Epithelial cell of proximal tubule (primary cell): ENCODE measurements at places on chromosomes 7 and 10. TPM values are rescaled to one million over a fixed set of nuclear protein-coding genes. Genes with fewer than 3 reads are reported as not detected.

The WAC gene
- 53.7 and 54.8 TPM in 2 replicates for total RNA-seq

The SPACDR gene
- 0.65 TPM in 1 of 2 replicates, not detected in the other for total RNA-seq

The EN2 gene
- not detected in 2 replicates for total RNA-seq

The ZNF277 gene
- total RNA-seq, result 17.3 and 19.0 TPM in 2 replicates

The BMPER gene
- total RNA-seq, result 0.29 TPM in 2 replicates

The DYNC1I1 gene
- 0.06 and 0.14 TPM in 2 replicates for total RNA-seq

The SPDYE1 gene
- total RNA-seq, result not detected in 2 replicates

The SPDYE11 gene
- not detected in 2 replicates for total RNA-seq

The ARHGAP22 gene
- total RNA-seq, result 11.2 and 24.5 TPM in 2 replicates

The MNX1 gene
- total RNA-seq, result 2.1 and 4.6 TPM in 2 replicates

The RBP3 gene
- total RNA-seq, result not detected in 2 replicates

The FAM237B gene
- total RNA-seq, result not detected in 2 replicates

The GRID1 gene
- total RNA-seq, result 0.52 TPM in 1 of 2 replicates, not detected in the other

The CAV2 gene
- total RNA-seq, result 81.7 and 94.1 TPM in 2 replicates

The HSPA12A gene
- total RNA-seq, result 8.9 and 13.0 TPM in 2 replicates

The EIF5AL1 gene
- 0.35 and 0.43 TPM in 2 replicates for total RNA-seq

The ADRA2A gene
- 0.06 TPM in 1 of 2 replicates, not detected in the other for total RNA-seq

The VWC2 gene
- total RNA-seq, result not detected in 2 replicates

The ANXA8 gene
- total RNA-seq, result 1.4 and 6.0 TPM in 2 replicates

The NPFFR1 gene
- total RNA-seq, result 0.14 TPM in 1 of 2 replicates, not detected in the other

The SORCS3 gene
- under 0.01 and 0.06 TPM in 2 replicates for total RNA-seq

The ZNF33B gene
- total RNA-seq, result 6.9 and 13.0 TPM in 2 replicates

The NAT16 gene
- 0.12 TPM in 1 of 2 replicates, not detected in the other for total RNA-seq

The LIPN gene
- not detected in 2 replicates for total RNA-seq

The SDK1 gene
- total RNA-seq, result 0.75 and 2.6 TPM in 2 replicates

The TMEM236 gene
- 0.07 and 0.17 TPM in 2 replicates for total RNA-seq

The SUN1 gene
- total RNA-seq, result 117 and 270 TPM in 2 replicates

The MGAM2 gene
- total RNA-seq, result not detected in 2 replicates

The LIPF gene
- total RNA-seq, result not detected in 2 replicates

The LBX1 gene
- total RNA-seq, result not detected in 2 replicates

The UBTD1 gene
- 21.6 and 23.6 TPM in 2 replicates for total RNA-seq

The GRM3 gene
- not detected in 2 replicates for total RNA-seq

The DRGX gene
- not detected in 2 replicates for total RNA-seq

The NKX2-3 gene
- not detected in 2 replicates for total RNA-seq

The ERLIN1 gene
- 17.2 and 25.0 TPM in 2 replicates for total RNA-seq

The OGDH gene
- 62.0 and 93.0 TPM in 2 replicates for total RNA-seq

The UCMA gene
- not detected in 2 replicates for total RNA-seq

The LRRD1 gene
- not detected in 2 replicates for total RNA-seq

The SPAM1 gene
- total RNA-seq, result not detected in 2 replicates

The GPNMB gene
- 10.6 and 10.9 TPM in 2 replicates for total RNA-seq

The MYPN gene
- total RNA-seq, result 0.36 and 0.98 TPM in 2 replicates

The PLEKHS1 gene
- total RNA-seq, result not detected in 2 replicates

The OR6V1 gene
- total RNA-seq, result not detected in 2 replicates

The CRYGN gene
- not detected in 2 replicates for total RNA-seq

The GHRHR gene
- total RNA-seq, result not detected in 2 replicates

The PCLO gene
- total RNA-seq, result 0.58 TPM in 2 replicates

The RNF32 gene
- 0.35 and 0.36 TPM in 2 replicates for total RNA-seq

The TMEM139 gene
- total RNA-seq, result 14.5 and 30.9 TPM in 2 replicates

The CREM gene
- 26.9 and 32.3 TPM in 2 replicates for total RNA-seq

The TMEM270 gene
- not detected in 2 replicates for total RNA-seq

The GTF2IRD2 gene
- 2.8 and 3.8 TPM in 2 replicates for total RNA-seq
